ENCODE measurements at places on chromosomes 5 and 9.
A peak's percentile ranks its signal among the peaks of the same experiment; 100 is the strongest.

DNA sequence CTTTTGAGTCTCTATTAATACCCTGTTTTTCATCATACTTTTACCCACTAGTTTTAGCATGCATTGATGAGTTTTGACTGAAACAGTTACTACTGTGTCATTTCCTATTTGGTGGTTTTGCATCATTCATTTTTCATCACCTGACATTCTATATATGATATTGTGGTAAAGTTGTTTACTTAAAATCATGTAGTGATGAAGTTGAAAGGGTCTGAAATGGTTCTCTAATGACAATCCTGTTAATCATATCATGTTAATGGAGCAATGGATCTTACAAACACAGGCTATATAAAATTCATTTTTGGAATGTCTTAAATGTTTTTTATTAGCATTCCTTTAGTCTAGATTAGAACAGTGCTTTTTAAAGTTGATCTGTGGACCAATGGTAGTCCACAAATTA, 84.1 kb downstream of the ERBIN start:
- no peak for DNase-seq

- peak; percentile 4 for DNase-seq
These were observed 55.0 kb upstream of the IER5L start for GRCh38 chr9:129232839-129233591.

- DNase-seq: no peak
These were observed 320.0 kb upstream of the ARRDC3 start for GRCh38 chr5:91703128-91703527.

GRCh38 chr5:178090856-178091255, 22.5 kb upstream of the N4BP3 start:
- no peak for DNase-seq

GRCh38 chr5:87887247-87887646, 381.4 kb downstream of the TMEM161B start:
- no peak for DNase-seq

- no peak for DNase-seq
These were observed 30.9 kb upstream of the TNFSF15 start for GRCh38 chr9:114836769-114837168.

GRCh38 chr5:40754381-40755092, 1.2 kb downstream of the TTC33 start:
- no peak for DNase-seq

GRCh38 chr9:91346644-91347043, 15.1 kb downstream of the AUH start:
- DNase-seq: no peak

DNA sequence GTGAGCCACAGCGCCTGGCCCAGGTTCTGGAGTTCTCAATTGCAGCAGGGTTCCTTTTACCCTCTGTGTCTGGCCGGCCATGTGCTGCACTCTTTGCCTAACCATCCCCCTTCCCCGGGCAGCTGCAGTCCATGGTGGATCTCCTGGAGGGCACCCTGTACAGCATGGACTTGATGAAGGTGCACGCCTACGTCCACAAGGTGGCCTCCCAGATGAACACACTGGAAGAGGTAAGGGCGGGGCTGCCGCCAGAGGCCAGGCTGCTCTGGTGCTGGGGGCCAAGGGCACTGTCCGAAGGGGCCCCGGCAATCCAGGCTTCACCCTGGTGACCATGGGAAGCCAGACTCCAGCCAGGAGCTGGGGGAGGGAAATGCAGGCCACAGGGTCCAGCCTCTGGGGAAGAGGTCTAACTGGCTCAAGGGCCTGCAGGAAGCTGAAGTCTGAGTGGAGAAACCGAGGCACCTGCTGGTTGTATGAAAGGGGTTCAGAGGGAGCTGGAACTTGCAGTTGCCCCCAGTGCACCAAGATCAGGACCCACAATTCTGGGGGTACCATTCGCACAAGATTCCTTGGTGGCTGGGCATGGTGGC, 18.1 kb downstream of the OLFML2A start:
- DNase-seq: no peak

- DNase-seq: no peak
These were observed 73.7 kb downstream of the GADD45G start for GRCh38 chr9:89678396-89679015.

- DNase-seq: no peak
These were observed 160.9 kb downstream of the GIN1 start for GRCh38 chr5:102959055-102959454.

DNA sequence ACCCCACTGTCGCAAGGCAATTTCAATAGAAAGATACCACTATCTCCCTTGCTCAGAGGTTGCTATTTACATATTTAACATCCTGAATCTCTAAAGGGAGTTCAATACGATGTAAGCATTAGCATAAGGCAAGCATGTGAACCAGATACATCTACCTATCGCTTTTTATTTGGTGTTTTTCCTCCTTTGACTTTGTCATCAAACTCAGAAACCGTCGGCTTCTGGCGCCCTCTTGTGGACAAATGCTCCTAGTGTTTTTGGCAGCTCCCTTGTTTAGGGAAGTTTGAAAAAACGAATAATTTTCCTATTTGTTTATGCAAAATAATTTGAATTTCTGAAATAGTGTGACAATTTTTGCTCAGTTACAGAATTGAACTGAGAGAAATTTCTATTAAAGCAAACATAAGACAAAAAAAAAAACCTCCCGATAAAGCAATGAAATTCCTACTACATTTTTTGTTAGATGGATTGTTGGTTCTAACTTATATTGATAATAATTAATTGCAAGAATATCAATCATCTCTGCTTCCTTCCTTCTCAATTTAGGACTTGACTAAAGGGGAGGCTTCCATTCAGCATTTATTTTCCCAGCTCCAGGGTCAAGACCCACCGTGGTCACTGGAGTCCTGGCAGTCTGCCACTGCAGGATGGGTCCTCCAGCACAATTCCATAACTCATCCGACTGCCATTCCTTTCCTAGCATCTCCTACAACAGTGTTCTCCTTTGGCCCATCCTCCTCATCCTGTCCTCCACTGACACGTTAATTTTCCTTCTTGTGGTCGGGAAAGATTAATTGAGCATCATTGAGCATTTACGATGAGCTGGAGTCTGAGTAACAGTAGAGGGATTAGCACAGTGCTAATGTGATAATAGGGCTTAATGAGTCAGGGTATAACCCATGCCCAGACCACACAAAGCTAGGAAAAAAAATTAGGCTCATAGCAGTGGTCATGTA, 131.8 kb upstream of the CHD1 start:
- DNase-seq: peak; percentile 86

- DNase-seq: no peak
These were observed 11.1 kb upstream of the MED10 start for GRCh38 chr5:6389397-6389796.

GRCh38 chr9:37229882-37230482, 109.6 kb downstream of the ZCCHC7 start:
- DNase-seq: no peak

DNA sequence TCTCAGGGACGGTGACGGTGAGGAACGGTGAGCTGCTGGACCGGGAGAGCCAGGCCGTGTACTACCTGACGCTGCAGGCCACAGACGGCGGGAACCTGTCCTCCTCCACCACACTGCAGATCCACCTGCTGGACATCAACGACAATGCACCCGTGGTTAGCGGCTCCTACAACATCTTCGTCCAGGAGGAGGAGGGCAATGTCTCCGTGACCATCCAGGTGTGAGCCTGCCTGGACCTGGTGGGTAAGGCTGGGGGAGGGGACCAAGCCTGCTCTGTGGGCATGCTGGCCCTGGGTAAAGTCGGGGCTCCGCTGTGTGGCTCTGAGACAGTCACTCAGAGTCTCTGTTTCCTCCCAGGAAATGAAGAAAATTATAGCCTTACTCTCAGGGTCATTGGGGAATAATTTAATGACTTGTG, 29.3 kb downstream of the CDHR2 start:
- DNase-seq: no peak

- DNase-seq: no peak
These were observed 58.5 kb downstream of the AP3B1 start for GRCh38 chr5:78236046-78236445.

DNA sequence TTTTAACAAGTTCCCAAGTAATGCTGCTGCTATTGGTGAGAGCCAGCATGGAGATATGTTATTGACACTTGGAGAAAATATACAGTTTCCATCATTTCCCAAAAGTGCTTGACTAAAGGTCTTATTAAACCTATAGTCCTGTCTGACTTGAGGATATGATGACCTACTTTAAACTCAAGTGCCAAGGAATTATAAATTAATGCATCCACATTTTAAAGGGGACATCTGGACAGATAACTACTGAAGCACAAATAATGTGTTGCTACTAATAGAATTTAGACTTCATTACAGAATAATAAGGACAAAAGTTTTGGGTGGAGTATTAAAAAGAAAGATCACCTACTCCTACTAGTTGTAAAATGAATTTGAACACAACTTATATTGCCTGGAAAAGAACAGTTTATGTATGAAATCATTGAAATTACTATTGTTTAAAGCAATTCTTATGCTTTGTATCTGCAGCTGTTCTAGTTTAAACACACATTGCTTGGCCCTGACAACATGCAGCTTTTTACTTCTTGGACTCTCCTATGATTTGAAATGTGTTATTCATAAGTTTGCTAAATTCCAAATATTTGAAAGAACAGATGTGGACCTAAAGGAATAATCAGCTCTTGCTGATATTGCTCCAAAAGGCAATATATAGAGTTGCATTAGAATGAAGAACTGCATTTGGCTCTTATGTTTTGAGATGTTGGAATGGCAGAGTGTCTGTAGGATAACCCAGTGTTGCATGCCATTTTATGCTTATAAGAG, 73.4 kb downstream of the SGCD start:
- DNase-seq: no peak

DNA sequence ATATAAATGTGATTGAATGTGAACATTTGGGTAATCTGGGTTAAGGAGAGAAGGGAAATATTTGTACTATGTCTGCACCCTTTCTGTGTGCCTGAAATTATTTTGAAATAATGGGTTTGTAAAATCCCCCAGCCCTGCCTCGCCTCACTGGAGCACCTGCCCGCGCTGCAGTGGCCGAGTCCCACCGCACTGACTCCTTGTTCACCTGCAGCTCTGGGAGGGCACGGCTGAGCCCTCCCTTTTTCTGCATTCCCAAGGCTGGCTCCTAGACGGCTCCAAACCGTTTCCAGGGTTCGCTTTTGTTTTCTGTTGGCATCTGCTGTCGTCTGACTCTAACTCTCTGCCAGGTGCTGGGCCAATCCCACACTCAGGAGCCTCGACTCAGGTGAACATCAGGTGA, 17.6 kb upstream of the PPP1R26 start:
- DNase-seq: no peak

- DNase-seq: no peak
These were observed 151.5 kb downstream of the ISOC1 start for GRCh38 chr5:129246088-129246487.

DNA sequence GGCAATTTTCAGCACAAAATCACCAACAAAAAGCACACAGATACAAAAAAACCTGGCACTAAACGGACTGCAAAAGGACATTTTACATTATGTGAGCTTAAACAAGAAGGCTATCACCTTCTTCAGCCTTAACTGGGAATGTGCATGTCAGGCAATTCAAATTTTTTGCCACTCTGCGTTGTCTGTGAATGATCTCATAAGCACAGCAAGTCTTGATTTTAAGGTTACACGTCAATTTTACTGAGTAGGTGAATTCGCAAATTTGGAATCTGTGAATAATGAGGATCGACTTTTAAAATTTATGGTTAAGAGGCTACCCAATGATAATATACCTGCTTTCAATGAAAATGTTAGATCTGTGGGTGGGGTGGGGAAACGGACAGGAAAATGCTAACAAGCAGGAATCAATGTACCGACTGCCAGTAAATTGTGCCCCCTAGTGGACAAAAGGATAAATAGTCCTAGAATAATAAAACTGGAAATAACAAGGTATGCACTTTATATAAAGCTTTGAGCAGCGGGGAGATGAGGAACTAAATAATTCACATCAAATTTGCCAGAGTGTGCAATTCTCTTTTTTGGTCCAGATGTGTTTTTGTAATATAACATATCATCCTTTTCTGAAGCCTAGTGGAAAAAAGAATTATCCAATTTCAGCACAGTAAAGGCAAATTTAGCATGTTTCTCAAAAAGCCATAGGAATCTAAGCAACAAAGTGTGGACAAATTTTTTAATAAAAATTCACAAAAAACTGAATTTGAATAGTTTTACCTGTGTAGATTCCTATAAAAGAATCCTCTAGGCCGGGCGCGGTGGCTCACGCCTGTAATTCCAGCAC, 20.5 kb downstream of the EQTN start:
- DNase-seq: no peak

DNA sequence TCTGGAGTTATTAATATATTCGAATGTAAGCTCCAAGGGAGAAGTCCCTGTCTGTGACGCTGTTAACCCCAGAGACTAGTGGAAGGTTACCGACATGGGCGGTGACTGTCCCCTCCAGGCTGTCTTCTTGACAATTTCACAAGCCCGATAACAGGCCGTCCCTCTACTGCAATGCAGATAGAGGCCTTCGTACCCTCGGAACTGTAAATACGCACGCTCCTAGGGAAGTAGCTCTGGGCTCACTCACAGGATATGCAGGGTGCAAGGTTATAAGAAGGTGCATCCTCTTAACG, 680 bp upstream of the RFK start:
- DNase-seq: no peak

- DNase-seq: no peak
These were observed 484.2 kb downstream of the IRX1 start for GRCh38 chr5:4079831-4080230.

- DNase-seq: no peak
These were observed 199.1 kb upstream of the ZNF618 start for GRCh38 chr9:113677057-113677456.

- DNase-seq: no peak
These were observed 37.9 kb downstream of the ARPC5L start for GRCh38 chr9:124899845-124900244.

DNA sequence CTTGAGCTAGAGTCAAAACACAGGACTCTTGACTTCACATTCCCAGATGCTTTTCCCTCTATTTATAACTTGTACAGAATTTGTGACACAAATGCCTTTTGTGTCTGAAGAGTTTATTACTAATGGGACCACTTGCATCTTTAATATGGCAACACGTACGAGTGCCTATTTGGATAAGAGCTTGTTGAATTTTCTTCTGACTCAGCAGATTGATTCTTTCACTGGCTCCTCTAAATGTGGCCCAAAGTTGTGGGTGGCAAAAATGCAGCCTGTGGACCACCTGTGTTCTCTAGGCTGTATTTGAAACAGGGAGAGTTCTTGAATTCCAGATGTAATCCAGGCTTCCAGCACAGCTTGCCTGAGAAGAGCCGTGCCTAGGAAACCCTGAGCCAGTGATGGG, 34.1 kb upstream of the ERCC6L2 start:
- no peak for DNase-seq

DNA sequence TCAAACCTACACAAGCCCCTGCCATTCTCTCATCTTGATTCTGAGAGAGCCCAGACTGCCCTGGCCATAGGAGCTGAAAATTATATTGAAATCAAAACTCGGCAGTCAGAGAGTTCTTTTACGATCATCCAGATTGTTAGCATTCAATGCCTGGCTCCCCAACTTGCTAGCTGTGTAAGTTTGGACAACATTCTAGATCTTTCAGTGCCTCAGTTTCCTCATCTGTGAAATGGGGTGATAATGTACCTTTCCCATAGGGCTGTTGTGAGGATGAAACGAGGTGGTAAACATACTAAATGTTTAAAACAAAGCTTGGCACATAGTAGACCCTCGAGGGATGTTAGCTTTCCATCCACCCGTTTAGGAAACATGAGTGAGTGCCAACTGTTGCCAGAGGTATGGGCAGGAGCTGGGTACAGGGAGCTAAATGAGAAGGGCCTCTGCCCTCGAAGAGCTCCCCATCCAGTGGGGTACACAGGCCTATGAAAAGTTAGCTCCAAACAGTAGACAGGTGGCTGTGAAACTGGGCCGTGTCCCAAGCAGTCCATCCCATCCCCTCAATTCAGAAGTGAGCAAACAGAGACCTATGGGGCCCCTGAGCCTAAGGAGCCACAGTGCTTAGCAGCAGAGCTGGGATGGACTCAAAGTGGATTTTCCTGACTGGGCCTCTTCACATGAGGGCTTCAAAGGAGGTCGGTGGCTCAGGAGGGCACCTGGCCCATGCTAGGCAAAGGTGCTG, 17.3 kb upstream of the IGFBPL1 start:
- no peak for DNase-seq

Data from right cardiac atrium (tissue), 5 donors.